ENCODE measurements at places on chromosomes 7 and 10.

DNA sequence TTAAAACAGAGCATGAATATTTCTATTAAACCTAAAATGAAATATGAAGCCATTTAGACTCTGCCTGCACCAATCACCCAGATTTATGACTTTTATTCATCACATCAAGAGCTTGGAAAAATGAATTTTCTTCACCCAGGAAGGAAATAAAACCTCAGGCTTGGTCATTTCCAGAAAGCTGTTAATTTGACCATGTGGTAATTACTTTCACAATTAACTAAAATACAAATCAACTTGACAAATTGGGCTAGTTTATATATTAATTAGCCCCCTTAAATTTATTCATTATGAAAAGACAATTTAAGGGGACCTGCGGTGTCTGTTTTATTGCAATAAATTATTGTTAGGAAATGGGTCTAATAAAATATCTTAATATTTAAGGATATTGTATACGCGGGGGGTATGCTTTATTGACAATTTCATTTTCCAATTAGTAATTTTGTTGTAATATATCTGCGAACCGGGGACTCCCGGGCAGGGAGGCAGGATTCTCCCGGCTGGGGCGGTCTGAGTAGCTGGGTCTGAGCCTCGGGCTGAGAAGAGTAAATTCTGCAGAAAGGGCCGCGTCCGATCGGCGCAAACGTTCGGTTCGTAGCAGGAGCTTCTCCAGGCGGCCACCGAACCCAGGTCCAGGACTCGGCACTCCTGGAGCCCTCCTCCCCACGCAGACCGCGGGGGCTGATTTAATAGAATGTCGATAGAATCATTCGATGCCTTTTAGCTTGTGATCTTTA, 9.4 kb upstream of the MNX1 start:
- no peak for DNase-seq

DNA sequence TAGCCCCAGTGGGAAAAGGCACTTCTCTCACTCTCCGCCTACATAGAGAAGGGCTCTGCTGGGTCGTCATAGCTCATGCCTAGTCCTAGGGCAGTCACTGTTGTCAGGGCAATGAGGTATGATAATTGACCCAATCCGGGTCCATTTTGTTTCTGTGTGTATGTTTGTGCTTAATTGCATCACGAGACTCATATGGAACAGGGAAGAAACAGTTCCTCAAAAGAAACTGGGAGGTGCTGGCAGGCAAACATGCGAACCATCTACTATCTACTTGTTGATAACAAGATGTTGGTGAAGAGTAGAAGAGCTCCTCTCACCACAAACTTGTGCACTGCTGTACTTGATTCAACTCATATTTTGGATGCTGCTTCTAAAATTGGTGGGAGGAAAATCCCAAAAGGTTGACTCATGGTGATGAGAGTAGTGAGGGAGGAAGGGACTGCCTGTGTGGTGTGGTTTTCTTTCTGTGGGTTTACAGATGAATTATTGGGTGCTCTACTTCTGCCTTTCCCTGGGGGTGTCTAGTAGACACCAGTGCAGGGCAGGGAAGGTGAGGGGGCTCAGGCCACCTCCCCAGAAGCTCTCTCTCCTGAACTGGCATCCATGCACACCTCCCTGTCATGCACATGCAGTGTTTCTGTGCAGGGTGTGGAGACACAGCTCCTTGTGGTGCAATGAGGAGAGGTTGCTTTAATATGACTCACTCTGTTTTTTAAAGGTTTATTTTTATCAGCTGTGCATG, 29.4 kb downstream of the LSMEM1 start:
- DNase-seq, result no peak

- DNase-seq, result no peak
Measured at GRCh38 chr10:75388082-75388481, 13.5 kb downstream of the ZNF503 start.

- no peak for DNase-seq
Measured at GRCh38 chr7:109402107-109402506, 832.4 kb downstream of the DNAJB9 start.

GRCh38 chr7:36986511-36986933, 262.2 kb upstream of the AOAH start:
- DNase-seq, result peak; percentile 41

GRCh38 chr10:131993275-131993674, 11.6 kb upstream of the BNIP3 start:
- DNase-seq, result no peak

- DNase-seq, result no peak
Measured at GRCh38 chr10:119688033-119688508, 36.9 kb downstream of the BAG3 start.

- DNase-seq, result peak; percentile 50
Measured at GRCh38 chr7:64959072-64959747, 31.6 kb downstream of the ZNF117 start.

- no peak for DNase-seq
Measured at GRCh38 chr7:134694299-134694698, 47.6 kb downstream of the BPGM start.

DNA sequence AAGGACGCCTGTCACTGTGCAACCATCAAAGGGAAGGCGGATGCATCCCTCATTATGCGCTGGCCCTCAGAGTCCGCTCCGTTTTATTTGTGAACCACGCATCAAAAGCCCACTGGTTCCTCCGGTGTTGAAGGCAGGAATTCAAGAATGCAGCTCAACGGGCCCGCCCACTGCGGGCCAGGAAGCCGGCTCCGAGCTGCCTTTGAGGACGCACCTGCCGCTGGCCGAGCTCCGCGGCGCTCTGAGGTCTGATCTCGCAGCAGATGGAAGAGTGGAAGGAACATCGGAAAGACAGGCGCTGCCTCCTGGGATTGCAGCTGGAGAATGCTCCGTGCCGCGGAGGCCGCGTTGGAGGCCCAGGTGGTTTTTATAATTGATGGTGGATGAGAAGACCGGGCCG, 56.9 kb upstream of the ADGRA1 start:
- peak; percentile 25 for DNase-seq

- DNase-seq, result no peak
Measured at GRCh38 chr7:50652400-50653125, 87.4 kb upstream of the DDC start.

DNA sequence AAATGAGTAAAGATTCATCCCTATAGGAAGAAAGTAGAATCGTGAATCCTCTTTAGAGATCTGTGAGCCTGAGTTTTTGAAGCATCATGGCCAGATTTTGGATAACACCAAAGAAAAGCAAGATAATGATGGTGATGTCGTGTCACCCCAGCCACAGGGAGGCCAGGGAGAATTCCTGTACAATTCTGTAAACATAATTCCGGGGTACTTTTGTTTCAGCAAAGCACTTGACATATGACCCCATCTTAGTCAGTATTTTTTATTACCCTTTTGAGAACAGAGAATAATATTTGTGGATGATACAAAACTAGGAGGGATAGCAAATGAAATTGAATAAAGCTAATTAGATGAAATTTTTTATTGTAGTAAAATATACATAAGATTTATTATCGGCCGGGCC, 33.8 kb downstream of the NACAD start:
- no peak for DNase-seq

DNA sequence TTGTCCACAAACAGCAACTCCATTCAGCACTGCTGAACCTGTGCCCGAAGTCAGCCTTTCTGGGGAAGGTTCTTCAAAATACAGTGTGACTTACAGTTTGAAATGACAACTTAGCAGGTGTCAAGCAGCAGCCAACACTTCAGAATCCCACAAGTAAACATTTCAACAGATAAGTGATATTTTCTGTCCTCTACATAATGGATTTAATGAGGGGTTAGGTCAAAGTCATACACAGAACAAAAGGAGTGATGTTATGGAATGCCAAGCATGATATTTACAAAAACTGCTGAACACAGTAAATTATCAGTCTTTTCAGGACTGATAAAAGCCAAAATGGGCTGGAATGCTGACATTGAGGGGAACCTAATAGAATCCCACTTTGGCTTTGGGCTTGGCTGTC, 77.6 kb upstream of the JAZF1 start:
- DNase-seq, result peak; percentile 46

DNA sequence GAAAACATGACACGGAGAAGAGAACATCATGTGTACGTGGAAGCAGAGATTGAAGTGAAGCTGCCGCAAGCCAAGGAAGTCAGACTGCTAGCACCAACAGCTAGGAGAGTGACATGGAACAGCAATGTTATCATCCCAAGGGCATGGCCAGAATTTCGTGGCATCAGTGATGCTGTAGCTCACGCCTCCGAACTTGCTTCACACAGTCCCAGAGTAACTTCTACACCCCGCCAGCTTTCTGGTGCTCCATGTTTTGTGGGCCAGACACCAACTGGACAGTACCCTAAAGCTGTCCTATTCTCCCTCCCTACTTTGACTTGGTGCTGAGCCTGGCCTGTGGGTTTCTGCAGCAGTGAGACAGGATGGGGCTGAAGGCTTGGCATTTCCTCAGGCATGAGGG, 33.0 kb upstream of the EMX2 start:
- DNase-seq, result no peak

- no peak for DNase-seq
Measured at GRCh38 chr10:126646110-126646509, 24.4 kb downstream of the C10orf90 start.

GRCh38 chr7:111593343-111593742, 31.1 kb upstream of the IMMP2L start:
- no peak for DNase-seq

Measured in DMS153 (cell line).